Caki2 (cell line): ENCODE measurements at places on chromosomes 4 and X. TPM values are rescaled to one million over a fixed set of nuclear protein-coding genes. Genes with fewer than 3 reads are reported as not detected.

DNA sequence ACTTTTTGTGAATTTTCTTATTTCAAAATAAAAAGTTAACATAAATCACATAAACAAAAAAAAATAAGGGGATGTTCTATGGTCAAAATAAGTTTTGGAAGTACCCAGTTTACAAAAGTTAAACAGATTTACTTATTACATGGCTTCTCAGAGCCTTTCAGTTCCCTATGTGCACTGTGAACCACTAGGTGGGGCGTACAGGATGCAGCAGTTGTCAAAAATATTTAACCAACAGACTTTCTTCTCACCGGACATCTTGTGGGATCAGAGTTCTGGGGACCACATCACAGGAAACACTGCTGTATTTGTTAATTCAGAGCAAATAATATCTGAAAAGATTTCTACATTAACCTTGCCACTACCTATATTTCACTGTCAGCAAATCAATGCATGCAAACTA is 74.1 kb downstream of the SMARCA1 start:
- DNase-seq = no peak

DNA sequence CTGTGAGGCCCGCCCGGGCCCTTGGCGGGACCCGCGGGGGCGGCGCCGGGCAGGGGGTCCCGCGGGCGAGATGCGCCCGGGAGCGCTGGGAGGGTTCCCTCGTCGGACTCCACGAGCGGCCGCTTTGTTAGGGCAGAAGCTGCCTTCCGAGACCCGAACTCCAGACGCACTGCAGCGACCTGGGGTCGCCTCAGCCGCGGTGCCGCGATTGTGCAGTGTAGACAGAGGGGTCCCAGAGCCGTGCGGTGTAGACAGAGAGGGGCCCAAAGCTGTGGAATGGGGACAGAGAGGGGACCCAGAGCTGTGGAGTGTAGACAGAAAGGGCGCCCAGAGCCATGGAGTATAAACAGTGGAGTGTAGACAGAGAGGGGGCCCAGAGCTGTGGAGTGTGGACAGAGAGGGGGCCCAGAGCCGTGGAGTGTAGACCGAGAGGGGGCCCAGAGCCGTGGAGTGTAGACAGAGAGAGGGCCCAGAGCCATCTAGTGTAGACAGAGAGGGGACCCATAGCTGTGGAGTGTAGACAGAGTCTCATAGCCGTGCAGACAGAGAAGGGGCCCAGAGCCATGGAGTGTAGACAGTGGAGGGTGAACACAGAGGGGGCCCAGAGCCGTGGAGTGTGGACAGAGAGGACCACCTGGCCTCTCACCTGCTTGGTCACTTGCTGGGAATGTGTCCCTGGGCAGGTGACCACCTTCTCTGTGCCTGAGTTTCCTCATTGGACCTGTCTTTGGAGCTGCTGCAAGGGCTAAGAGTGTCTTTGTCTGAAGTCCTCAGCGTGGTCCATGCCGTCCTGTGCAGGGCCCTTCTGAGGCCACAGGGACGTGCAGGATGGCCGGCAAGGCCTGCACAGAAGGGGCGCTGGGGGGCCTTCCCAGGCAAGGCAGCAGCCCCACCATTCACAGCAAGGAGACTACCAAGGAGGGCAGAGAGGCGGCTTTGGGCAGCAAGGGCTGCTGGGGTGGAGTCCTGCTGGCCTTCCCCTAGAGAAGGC is 875 bp downstream of the RGS12 start:
- DNase-seq = peak; percentile 12

DNA sequence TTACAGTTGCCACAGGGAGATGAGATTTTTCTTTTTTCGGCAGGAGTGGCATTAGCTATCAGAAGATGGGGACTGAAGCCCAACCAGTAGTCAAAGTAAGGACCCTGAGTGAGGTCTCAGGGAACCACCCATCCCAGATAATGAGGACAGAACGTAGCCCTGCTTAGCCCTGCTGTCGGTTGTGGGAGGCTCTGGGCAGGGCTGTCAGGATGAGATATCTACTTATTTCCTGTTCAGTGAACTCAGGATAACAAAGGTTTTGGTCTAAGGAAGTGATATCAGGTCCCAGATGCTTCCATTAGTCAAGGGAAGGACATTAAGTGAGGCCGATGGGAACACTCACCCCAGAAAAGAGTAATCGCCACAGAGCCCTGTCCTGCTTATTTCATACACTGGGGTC is 2.3 kb downstream of the MAGEB16 start:
- DNase-seq = no peak

GAGE13 gene
- total RNA-seq = not detected in 2 replicates

GRCh38 chrX:3541336-3541735 is 172.1 kb downstream of the PRKX start:
- no peak for DNase-seq

DNA sequence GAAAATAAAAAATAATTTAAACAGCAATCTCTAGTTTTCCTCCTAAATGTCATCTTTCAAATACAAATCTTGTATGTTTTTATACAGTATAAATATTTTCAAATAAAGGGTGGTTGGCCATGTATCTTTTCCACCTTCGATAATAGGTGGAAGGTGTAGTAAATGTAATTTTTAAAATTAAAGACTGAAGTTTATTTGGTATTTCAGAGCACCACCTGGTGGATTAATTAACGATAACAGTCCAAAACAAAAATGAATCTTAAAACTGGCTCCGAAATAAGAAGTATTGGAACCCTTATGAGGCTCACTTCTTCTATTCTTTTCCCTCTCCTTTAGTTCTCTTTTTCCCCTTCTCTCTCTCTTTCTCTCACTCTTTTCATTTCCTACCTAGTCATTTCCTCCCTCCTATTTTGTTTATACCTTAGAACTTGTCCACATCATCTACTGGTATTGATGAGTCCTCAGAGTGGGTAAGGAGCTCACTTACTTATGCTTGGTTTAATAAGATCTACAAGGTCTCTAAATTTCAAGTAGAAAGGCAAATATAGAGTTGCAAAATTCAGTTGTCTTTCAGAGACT is 82.9 kb upstream of the EXOC1L start:
- no peak for DNase-seq

SPATA4 gene
- not detected in 2 replicates for total RNA-seq

GRCh38 chr4:8699479-8700145 is 107.0 kb downstream of the CPZ start:
- DNase-seq = no peak

TMEM35A gene
- total RNA-seq = not detected in 2 replicates

- peak; percentile 56 for DNase-seq
These were observed 196.5 kb upstream of the SLC7A11 start for GRCh38 chr4:138438608-138439007.

DNA sequence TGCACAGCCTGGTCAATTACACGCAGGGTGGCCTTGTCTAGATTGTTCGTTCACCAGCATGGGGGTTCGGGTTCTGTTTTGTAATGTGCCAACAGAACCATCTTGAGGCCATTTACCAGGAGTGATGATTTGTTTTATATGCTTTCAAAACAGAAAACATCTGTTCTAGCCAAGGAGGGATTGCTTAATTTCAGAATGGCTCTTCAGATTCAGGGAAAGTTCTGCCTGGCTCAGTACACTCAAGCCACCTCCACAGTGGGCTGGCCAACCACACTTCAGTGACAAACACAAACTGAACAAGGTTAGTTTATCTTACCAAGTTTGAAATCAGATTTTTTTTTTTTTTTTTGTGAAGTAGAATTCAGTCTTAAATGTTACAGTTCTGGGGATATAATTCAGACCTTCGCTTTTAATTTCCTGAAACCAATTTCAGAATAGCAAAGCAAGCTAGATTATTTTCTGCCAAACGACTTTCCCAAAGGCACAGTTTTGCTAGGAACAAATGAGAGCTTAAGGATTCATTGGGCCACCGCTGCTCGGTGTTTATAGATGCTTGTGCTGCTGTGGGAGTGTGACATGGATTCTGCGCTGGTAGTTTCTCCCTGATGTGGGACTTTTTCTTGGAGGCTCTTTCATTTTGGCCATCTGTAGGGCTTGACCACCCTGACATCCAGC is 23.4 kb downstream of the SMS start:
- no peak for DNase-seq

DNA sequence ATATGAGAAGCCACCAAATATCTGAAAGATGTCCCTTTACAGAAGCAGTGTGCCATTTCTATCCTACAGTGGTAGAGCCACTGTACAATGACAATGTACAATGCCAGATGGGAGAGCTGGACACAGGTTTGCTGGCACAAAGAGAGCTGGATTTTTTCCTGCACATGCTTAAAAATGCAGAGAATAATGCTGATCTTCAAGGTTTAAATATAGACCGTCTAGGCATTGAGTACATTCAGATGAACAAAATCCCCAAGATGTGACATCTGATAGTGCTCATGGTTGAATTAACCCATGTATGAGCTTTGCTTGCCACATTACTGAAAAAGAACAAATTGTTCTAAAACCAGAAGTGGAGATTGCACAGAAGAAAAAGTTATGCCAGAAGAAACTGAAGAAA is 11.7 kb downstream of the ADGRL3 start:
- no peak for DNase-seq

DNA sequence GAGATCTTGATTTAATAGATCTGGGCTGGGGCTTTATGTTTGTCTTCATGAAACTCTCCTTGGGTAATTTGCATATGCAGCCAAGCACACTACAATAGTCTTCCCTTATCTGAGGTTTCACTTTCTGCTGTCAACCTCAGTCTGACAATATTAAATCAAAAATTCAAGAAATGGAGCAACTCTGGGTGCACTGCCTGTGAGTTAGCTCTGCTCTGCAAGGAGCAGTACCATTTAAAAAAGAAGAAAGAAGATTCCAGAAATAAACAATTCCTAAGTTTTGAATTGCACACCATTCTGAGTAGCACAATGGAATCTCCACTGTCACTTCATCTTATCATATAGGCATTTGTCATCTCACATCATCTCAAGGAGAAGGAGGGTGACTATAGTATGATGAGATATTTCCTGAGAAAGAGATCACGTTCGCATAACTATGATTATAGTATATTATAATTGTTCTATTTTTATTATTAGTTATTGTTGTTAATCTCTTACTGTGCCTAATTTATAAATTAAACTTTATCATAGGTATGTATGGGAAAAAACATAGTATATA is 9.4 kb downstream of the FNIP2 start:
- no peak for DNase-seq

ZCCHC12 gene
- not detected in 2 replicates for total RNA-seq

DNA sequence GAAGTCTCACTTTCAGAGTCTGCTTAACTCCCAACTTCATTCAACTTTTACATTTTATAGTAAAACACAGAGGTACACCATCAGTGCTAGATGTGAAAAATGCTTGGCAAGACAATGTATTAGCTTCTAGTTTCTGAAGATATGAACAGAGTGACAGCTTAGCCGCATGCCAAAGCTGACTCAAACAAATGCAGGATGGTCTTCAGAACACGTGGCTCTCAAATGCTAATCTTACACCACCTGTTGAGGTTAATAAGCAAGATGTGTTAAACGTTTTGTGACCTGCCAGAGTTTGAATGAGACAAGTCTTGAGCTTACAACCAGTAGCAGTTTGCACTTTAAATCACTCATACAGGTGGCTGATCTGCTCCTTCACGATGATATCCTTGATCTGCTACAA is 18.9 kb upstream of the GPM6B start:
- DNase-seq = no peak

GRCh38 chrX:122790376-122791095 is 393.5 kb upstream of the GRIA3 start:
- DNase-seq = no peak

SSX1 gene
- total RNA-seq = 0.51 and 1.2 TPM in 2 replicates

- no peak for DNase-seq
These were observed 23.7 kb downstream of the TLR6 start for GRCh38 chr4:38832624-38833528.

- DNase-seq = no peak
These were observed 104.3 kb downstream of the DCTD start for GRCh38 chr4:182812916-182813315.

- no peak for DNase-seq
These were observed 22.2 kb upstream of the HMX1 start for GRCh38 chr4:8893624-8894423.

DNA sequence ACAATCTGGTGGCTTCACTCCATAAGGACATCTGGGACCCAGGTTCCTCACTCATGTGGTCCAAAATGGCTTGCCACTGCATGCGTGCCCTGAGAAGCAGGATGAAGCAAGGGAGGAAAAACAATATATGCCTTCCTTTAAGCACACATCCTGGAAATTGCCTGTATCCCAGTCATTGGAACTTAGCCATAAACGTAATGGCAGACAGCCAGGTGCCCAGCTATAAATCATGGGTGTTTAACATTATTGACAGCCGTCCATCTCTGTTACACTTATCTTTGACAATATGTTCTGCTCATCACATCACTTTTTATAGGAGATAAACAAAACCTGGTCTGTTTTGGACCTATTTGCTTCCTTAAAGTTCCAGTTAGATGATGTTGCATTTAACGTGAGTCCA is 181.0 kb downstream of the AASDH start:
- DNase-seq = no peak

DNA sequence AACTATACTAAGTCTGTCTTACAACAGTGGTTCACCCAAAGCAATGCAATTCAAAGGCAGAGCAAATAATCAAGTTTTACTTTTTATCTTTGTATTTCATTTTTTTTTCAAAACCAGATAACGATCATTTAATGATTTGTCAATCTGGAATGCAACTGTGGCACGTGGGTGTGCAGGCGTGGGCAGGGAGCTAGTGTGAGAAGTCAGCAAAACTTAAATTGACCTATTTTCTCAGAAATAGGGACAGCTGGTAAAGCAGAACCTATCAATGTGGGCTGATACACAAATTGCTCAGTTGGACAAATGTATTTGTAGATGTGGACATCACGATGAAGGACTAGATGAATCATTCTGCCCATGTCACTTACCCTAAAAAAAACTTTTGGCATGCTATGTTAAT is 105.6 kb downstream of the CBLL2 start:
- DNase-seq = no peak

PDZD11 gene
- 31.7 and 51.1 TPM in 2 replicates for total RNA-seq

- no peak for DNase-seq
These were observed 83.8 kb upstream of the RPL34 start for GRCh38 chr4:108536577-108536976.

GRCh38 chr4:177640864-177641263 is 198.6 kb upstream of the AGA start:
- DNase-seq = no peak

GRCh38 chrX:153651540-153652079 is 4.6 kb downstream of the DUSP9 start:
- DNase-seq = no peak

GRCh38 chr4:159283696-159284095 is 180.8 kb downstream of the RAPGEF2 start:
- peak; percentile 65 for DNase-seq

DNA sequence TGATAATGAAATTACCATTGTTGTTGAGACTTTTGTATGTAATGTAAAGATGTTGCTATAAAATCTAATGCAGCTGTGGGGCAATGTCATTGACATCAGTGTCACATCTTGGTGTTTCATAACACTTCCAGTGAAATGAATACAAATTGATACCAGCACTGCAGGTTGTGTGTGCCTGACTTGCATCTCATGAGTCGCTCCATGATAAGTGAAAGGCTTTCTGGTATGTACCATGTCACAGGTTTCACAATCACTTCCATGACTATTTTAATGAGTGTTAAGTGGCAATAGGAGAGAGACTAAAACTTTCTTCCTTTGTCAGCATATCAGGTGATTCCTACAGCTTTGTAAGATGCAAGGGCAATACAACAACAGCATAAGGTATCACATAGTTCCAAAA is 94.4 kb downstream of the ABCB7 start:
- no peak for DNase-seq

SEC24D gene
- 31.7 and 42.6 TPM in 2 replicates for total RNA-seq

GRCh38 chrX:22192419-22193060 is 80.2 kb upstream of the CBLL2 start:
- DNase-seq = peak; percentile 70
